Stimulated activated CD8-positive, alpha-beta memory T cell treated with anti-CD3 and anti-CD28 coated beads, Interleukin-4, amount 100 ng/mL, for 4 hours (primary cell): ENCODE measurements at places on chromosomes 2 and 18.

GRCh38 chr18:24763765-24764513, 303.5 kb downstream of the HRH4 start:
- no peak for DNase-seq

DNA sequence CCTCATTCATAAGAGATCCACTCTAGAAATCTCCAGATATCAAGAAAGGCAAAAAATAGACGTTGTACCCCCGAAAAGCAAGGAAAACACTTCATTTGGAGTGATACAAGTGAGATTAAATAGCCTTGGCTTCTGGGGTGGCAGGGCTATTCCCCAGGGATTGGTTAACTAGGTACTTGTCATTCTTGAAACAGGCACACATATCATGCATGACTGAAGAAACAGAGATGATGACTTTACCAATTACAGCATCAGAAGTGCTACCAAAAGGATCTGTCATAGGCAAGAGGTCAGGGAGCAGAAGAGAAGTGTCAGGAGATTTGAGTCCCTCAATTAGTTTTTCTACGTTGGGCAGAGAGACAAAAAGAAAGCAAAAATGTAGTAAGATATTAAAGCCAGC, 45.2 kb upstream of the NFU1 start:
- DNase-seq, result no peak

- no peak for DNase-seq
These were observed 566.6 kb upstream of the DSEL start for GRCh38 chr18:68083131-68083530.

DNA sequence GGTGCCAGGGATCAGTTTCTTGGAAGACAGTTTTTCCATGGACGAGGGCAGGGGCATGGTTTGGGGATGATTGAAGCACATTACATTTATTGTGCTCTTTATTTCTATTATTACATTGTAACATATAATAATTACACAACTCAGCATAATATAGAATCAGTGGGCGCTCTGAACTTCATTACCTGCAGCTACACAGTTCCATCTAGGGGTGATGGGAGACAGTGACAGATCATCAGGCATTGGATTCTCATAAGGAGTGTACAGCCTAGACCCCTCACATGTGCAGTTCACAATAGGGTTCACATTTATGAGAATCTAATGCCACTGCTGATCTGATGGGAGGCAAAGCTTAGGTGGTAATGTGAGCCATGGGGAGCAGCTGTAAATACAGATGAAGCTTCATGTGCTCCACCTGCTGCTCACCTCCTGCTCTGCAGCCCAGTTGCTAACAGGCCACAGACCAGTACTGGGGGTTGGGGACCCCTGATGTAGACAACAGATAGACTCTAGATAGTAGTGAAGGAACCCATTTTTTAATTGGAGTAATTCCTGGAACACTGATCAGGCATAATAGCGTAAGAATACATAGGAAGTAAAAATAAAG, 41.5 kb upstream of the MC4R start:
- no peak for DNase-seq

- DNase-seq, result no peak
These were observed 17.8 kb downstream of the RFTN2 start for GRCh38 chr2:197657562-197657961.

DNA sequence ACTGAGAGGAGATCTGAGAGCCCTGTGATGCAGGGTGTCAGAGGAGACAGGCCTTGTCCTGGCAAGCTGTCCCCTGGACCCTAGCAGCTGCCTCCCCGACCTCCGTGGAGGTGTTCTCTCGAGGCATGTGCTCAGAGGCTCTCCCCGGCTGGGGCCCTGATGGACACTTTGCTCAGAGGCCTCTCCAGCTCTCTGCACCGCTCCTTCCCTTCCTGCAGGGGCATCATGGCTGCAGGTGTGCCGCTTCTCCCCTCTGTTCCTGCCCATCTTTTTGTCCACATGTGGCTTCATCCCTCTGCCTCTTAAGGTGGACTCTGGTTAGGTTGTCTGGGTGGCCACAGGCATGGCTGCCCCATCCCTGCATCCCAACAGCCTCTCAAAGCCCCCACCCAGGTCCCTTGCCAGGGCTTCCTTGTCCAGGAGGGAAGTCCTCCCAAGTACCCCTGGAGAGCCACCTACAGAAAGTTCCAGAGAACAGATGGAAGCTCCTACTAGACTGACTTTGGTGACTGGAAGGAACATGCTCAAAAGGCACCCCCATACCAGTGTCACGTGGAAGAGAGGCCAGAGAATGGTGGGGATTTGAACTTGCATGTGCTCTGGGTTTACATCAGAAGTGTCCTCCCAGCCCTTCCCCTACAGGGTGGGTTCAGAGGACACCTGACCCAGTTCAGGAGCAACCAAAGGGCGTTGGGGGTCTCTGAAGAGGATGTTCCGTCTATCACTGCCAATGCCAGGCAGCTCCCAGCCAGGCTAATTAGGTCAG, 120.4 kb downstream of the KLHL29 start:
- DNase-seq, result no peak

- DNase-seq, result no peak
These were observed 122.9 kb upstream of the KLF7 start for GRCh38 chr2:207288628-207289027.

- no peak for DNase-seq
These were observed 31.9 kb downstream of the ABHD3 start for GRCh38 chr18:21672521-21673267.

- DNase-seq, result no peak
These were observed 3.2 kb downstream of the MARS2 start for GRCh38 chr2:197708331-197708730.

- no peak for DNase-seq
These were observed 63.4 kb upstream of the PEX13 start for GRCh38 chr2:60954139-60954538.

DNA sequence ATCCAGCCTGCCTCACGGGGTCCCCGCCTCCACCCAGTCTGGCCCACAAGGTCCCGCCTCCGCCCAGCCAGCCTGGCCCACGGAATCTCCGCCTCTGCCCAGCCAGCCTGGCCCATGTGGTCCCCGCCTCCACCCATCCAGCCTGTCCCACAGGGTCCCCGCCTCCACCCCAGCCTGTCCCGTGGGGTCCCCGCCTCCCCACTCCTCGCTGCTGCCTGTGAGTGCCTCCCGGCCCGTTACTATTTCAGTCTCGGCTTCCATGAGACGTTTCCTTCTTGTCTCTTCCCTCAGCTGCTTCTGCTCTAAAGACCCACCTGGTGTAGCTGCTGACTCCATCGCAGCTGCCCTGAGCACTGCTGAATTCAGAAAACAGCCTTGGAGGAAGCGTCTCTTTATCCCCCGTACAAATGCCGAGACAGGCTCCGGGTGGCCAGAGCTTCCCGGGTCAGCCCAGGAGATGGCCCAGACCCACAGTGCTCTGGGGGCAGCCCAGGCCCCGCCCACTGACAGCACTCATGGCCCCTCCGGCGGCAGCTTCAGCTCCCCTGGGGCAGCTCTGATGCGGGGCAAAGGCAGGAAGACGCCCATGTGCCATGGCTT, 69.8 kb downstream of the NFATC1 start:
- DNase-seq, result no peak

DNA sequence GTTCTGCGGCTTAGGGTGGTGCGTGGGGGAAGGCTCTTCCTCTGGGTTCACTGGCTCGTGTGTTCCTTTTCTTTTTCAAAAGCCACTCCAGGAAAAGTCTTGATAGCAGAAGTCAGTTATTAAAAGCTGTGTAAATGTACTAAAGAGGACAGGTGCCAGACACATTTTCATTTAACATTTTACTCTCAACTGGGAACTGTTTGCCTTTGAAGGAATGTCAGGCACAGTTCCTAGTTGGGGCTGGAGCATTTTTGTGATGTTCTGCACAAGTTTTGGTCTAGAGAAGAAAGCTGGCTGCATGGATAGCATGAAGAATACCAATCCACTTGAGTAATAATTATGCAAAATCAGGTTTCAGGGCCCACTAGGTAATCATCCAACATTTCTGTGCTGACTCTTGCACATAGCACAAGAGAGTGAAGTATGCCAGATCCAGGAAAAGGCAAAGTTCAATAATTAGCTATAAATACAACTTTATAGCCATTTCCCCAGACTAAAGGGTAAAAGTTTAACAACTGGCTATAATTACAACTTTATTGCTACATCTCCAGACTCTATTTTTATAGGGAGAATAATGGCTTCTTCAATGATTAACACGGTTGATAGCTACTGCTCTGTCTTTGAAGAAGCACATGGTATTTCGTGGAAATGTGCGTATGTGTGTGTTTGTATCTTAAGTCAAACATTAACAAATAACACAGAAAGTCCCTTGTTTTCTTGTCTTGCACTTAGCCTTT, 16.2 kb downstream of the SCYGR8 start:
- DNase-seq, result no peak

DNA sequence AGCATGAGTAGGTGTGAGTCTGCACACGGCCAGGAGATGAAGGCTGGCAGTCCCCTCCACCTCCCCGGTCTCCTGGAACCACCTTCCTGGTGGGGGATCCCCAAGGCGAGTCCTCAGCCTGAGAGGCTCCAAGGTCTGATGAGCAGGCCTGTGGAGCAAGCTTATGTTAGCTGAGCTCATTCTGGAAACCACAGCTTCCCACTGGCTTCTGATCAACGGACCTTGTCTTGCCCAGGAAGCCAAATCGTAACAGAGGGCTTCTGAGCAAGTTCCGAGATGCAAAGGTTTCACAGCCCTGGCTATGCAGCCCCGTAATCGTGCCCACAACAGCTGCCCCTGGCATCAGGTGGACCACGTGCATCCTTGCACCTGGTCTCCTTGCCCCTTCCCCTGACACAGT, 28.8 kb upstream of the GPR55 start:
- no peak for DNase-seq

- DNase-seq, result no peak
These were observed 44.3 kb downstream of the MOGAT1 start for GRCh38 chr2:222715742-222716141.

- DNase-seq, result no peak
These were observed 40.8 kb downstream of the SPTBN1 start for GRCh38 chr2:54496920-54497319.

- DNase-seq, result no peak
These were observed 2.0 kb downstream of the LYPD6B start for GRCh38 chr2:149040451-149040850.

DNA sequence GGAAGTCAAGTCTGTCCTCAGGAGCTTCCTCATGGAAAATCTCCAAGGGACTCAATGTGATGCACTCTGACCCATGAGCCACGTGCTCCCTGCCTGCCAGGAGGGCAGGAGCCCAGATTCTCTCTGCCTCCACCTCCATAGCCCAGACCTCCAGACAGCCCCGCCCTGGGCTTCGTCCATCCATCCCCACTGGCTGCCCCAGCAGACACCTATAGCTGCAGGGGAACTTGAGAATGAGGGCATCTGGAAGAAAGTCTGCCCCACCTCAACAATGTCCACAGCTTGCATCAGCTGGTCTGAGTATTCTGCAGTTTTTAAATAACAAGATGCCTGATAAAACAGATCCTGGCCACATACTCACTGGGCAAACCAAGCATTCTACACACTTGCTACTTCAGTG, 418.8 kb upstream of the SMIM21 start:
- DNase-seq, result no peak
